ENCODE measurements at places on chromosomes 7 and 10.

DNA sequence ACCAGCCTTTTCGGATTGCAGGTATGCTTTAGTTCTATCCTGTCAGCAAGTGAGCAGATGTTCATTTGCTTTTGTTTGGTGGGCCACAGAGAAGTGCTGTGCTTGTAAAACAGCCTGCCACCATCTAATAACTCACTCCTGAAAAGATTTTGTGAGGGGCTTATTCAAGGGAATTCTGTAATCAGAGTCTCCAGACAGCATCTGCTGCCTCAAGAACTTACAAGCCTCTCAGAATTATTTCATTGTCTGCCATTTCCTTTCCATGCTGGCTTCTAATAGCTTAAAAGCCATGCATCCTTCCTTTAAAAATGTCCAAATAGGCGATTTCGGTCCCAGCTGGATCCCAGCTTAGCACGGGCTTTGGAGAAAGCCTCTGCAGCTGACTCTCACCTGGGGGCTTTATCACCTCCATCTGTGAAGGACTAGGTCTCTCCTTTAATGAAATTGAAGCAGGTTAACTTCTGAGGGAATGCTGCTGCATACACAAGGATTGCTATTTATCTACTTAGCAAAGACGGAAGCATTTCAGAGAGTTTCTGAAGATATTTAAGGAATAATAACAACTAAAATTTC, 48.0 kb downstream of the MALRD1 start:
- no peak for DNase-seq

DNA sequence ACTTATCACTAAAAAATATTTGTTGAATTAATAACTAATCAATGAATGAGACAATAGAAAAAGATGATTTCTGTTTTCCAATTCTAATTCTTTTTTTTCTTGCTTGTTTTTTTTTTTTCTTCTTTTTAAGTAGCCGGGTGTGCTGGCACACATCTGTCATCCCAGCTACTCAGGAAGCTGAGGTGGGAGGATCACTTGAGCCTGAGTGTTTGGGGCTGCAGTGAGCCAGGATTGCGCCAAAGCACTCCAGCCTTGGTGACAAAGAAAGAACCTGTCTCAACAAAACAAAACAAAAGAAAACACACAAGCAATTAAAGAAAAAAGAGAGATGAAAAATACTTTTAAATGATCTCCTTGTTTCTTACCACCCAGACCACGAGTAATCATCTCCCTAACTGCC, 1109.3 kb downstream of the REEP3 start:
- DNase-seq = no peak

DNA sequence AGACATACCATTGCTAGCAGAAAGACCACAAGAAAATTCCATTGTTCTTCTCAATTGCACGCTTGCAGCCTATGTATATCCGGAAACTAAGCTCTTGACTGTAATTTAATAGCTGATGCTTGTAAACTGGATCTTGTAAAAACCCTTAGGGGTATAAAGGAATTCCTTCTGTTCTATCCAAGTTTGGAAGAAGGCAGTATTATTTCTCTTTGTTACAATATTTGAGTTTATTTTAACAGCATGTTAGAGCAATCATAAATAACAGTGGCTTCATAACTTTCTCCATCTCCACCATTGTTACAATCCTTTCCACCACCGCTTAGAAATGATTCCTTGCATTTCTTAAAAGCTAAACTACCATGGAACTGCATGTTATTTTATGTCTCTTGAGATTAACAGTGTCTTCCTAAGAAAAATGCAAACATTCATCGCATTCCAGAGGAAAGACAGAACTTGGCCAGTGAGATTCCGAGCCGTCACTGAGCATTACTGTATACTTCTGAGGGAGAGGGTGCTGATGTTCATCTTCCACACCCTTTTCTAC, 92.5 kb downstream of the TRIL start:
- no peak for DNase-seq

- no peak for DNase-seq
Observed at GRCh38 chr7:106405697-106406141, 120.9 kb upstream of the NAMPT start.

DNA sequence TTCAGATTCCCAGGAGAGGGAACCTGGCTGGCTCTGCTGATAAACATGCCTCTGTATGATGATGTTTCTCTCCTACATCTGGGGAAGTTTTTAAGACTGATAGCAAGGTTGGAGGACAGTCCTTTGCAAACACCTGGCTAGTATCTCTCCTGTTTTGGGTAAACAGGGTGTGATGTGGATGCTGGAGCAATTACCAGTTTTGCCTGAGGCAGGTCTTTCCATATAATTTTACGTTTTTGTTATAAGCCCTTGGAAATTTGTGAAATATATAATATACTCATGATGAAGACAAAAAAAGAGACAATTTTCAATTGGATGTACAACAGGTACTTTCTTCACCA, 138.6 kb downstream of the ADAM22 start:
- DNase-seq = no peak

GRCh38 chr7:50543776-50544442, 21.3 kb downstream of the DDC start:
- DNase-seq = no peak

GRCh38 chr7:105021352-105021751, 7.3 kb downstream of the KMT2E start:
- no peak for DNase-seq

DNA sequence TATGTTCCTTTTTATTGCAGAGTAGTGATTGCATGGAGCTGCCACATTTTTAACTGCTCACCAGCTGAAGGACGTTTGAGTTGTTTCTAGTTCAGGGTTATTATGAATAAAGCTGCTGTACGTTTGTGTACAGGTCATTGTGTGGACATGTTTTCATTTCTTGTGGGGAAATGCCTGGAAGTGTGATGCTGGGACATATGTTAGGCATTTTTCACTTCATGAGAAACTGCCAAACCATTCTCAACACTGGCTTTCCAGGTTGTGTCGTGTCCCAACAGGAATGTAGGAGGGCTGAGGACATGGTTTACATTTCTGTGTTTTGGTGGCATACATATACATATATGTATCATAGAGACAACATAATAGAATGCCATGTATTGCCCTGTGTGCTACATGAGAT, 73.0 kb downstream of the NEURL1 start:
- no peak for DNase-seq

- peak; percentile 35 for DNase-seq
Observed at GRCh38 chr10:88082806-88083596, 219.6 kb downstream of the PTEN start.

DNA sequence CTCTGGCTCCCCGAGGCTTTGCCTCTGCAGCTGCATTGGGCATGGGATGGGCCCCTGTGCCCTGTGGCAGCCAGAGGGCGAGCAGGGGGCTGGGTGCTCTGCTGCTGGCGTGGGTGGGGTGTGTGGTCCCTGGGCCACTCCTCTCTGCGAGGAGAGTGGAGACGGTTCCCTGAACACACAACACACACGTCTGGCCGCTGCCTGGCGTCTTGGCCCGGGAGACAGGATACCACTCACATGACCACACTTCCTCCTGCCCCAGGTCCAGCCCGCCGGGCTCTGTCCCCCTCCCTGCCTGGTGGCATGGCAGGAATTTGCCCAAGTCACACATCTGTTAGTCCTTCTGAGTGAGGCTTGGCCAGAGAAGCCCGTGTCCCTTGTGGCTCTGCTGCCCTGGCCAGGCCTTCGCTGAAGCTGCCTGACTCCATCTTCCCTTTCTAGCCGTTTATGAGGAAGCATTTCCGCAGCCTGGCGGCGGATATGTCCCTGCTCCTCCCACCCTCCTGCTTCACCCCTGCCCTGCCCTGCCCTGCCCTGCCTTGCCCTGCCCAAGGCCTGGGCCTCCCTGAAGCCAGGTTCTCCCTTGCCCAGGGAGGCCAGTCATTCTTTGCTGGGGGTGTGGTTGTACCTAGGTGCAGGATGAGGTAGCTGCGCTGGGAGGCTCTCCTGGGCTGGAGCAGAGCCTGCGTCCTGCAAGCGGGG, 3.0 kb downstream of the BRI3 start:
- no peak for DNase-seq

- DNase-seq = no peak
Observed at GRCh38 chr7:116687801-116688201, 15.8 kb downstream of the MET start.

DNA sequence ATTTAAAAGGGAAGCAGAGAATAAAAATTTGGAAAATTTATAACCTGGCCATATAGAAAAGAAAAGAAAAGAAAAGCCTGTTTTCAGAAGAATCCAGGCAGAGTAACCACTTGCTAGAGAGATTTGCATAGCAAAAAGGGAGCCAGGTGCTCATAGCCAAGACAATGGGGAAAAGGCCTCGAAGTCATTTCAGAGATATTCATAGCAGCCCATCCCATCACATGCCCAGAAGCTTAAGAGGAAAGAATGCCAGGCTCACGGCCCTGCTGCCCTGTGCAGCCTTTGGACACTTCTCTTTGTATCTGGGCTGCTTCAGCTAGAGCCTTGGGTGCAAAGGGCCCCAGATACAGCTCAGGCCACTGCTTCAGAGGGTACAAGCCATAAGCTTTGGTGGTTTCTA, 159.8 kb downstream of the CCDC7 start:
- DNase-seq = no peak

DNA sequence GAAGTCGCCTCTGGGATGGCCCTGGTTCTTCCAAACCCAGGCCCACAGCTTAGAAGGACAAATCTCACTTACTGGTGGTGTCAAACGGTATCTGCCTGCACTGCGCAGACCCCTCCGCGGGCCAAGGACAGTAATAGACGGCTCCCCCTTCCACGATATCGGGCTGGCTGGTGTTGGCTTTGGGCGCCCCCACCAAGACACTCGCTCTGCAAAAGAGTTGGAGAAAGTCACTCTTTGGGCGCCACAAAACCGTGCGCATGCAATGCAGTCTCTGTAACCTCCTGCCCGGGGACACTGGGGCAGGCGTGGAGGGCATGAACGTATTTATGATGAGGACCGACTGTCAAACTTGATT, 1.1 kb downstream of the ITGA8 start:
- DNase-seq = no peak

- DNase-seq = no peak
Observed at GRCh38 chr10:74922921-74923320, 96.5 kb downstream of the KAT6B start.

DNA sequence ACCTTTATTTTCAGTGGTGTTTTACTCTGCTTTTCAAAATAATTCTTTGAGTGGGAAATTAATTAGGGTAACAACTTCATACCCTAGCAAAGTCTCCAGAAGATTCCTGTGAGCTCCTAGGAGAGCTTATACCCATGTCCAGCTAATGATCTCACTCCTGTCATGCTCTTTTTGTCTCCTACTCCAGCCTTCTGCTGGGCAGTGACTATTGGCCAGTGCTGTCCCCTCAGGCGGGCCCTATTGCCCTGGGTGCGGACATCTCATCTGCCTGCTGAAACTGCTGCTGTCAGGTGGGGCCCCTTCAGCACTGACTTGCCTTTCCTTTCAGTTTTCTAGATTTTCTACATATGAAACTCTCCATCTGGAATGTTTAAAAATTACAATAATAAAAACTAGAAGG, 80.3 kb downstream of the EBLN1 start:
- no peak for DNase-seq

DNA sequence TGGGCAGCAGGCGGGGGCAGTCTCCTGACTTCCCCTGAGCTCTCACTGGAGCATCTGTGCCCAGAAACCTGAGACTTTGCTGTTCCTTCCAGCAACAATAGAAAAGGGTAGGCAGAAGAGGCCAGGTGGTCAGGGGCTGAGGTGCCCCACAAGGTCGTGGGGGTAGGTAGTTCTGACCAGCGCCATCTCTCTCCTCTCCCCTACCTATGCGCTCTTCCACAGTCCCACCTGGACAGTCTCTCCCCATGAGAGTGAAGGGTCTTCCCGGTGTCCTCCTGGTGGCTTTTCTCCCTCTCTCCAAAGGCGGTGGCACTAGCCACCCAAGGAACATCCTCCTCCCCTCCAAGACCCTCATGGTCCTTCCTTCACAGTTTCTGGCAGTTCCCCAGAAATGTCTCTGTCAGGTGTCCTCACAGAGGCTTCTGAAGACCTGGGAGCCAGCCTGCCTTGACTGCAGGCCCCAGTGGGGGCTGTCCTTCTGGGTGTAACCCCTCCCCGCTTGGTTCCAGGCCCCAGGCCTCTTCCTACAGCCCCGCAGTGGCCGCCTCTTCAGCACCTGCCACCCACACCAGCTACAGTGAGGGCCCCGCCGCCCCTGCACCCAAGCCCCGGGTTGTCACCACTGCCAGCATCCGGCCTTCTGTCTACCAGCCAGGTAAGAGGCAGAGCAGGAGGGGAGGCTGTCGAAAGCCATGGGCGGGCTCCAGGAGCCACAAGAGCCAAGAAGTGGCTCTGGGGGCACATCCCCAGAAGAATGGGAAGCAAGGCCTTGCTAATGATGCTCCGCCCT, 41.3 kb downstream of the LDB3 start:
- no peak for DNase-seq

DNA sequence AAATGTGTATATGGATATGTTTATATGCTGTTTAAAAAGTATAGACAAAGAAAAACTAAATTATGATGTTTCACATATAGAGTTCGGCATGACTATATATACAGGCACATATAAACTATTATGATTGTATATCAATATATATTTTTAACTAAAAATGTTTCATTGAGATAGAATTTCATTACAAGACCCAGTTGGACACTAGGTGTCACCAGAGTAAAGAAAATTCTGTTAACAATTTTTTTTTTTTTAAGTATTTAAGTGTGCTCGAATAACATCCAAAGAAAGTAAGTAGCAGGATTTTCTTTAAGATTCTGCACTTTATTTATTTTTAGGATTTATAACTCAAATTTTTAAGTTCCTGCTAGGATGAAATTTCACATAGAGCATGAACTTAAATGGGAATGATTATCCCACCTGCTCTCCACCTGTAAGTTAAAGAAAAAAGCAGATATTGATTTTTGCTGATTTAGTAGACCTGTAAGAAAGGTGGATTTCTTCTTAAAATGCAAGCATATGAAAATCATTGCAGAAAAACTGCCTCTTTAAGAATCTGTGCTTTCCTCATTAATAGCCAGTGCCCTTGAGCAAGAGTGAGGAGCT, 961.5 kb downstream of the PCDH15 start:
- no peak for DNase-seq

DNA sequence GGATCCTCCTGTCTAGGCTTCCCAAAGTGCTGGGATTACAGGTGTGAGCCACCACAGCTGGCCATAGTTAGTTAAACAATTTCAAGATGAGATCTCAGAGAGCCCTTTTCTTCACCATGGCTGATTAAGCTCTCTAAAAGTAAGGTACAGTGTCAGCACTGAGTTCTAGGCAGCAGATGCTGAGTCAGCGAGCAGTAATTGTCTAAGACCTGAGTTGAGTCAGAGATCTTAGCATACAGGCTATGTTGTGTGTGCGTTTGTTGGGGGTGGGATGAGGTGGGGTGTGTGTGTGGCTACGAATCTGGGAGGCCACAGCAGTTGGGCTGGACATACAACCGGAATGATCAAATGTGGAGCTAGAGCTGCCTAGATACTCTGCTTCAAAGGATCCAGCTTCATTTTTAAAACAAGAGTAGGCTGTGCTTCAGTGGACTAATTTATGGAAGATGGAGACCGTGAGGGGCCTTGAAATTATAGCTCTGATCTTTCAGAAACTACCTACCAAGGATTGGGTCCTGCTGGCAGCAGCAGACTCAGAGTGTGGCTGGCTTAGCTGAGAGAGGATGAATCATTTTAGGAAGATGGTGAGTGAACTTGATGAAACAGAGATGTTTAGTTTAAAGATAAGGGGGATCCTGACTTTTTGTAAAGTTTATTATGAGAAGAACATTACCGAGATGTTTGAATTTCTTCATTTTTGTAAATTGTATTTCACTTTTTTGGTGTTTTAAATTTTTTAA, 17.5 kb upstream of the MTPN start:
- no peak for DNase-seq

- peak; percentile 40 for DNase-seq
Observed at GRCh38 chr7:77426052-77426404, 9.9 kb upstream of the GSAP start.

GRCh38 chr7:43666938-43667337, 62.4 kb downstream of the COA1 start:
- DNase-seq = no peak

GRCh38 chr7:158361326-158361946, 226.2 kb downstream of the PTPRN2 start:
- DNase-seq = no peak

Data from GM10248 (cell line).